ENCODE measurements at places on chromosomes 16 and 17.

DNA sequence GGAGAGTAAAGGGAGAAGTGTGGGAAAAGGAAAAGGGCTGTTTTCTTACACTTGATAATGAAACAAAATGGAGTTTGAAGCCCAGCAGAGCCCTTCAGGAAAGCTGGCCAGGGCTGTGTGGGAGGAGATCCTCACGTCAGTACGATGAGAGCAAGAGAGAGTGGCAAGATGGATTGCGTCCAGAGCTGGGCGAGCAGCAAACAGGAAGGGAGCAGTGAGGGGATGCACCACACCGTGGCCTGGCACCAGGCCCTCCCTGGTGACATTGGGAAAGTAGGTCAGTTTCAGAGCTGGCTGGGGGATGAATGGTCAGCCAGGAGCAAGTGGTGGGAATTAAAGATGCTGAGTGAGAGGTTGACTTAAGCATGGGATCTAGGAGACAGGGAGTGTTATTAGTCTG lies 273.6 kb downstream of the GRIN2A start:
- no peak for DNase-seq

DNA sequence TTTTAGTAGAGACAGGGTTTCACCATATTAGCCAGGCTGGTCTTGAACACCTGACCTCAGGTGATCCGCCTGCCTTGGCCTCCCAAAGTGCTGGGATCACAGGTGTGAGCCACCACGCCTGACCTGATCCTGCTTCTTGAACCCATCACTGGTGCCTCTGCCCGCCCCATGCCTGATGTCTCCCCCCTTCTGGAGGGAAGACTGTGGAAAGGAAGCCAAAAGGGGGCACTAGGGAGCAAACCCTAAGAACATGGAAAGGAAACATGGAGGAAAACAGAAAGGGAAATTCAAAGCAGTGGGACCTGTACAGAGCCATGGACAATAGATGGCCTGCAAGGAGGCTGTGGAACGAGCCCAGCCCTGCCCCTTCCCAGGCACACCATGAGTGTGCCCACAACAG lies 31.1 kb upstream of the FASN start:
- no peak for DNase-seq

DNA sequence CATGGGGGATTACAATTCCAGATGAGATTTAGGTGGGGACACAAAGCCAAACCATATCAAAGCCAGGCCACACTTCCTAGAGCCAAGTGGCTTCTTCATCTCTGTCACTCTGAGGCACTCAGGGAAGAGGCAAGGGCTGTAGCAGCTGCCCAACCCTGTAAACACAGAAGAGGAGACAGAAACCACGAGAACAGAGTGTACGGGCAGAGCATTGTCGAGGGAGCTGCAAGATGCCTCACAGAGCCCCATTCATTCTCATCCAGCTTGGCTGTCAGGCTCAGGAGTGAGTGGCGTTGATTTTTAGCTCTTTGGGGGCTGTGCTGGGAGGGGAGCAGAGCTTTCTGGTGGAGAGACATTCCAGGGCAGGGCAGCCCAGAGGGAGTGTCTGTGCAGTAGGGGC lies 117.2 kb upstream of the SALL1 start:
- no peak for DNase-seq

- DNase-seq = no peak
These were observed 17.5 kb downstream of the SOCS1 start for GRCh38 chr16:11238272-11239202.

DNA sequence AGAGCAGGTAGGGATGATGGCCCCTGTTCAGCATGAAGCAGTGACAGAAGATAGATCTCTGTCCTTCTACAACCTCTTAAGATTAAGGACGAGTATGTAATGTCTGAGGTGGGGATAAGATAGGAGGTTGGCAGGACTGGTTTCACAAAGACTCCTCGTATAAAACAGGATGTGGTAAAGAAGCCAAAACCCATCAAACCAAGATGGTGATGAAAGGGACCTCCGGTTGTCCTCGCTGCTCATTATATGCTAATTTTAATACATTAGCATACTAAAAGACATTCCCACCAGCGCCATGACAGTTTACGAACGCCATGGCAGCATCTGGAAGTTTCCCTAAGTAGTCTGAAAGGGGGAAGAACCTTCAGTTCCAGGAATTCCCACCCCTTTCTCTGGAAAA lies 27.3 kb downstream of the MIS12 start:
- DNase-seq = no peak

GRCh38 chr16:56608876-56609462 lies 585 bp downstream of the MT2A start:
- no peak for DNase-seq

DNA sequence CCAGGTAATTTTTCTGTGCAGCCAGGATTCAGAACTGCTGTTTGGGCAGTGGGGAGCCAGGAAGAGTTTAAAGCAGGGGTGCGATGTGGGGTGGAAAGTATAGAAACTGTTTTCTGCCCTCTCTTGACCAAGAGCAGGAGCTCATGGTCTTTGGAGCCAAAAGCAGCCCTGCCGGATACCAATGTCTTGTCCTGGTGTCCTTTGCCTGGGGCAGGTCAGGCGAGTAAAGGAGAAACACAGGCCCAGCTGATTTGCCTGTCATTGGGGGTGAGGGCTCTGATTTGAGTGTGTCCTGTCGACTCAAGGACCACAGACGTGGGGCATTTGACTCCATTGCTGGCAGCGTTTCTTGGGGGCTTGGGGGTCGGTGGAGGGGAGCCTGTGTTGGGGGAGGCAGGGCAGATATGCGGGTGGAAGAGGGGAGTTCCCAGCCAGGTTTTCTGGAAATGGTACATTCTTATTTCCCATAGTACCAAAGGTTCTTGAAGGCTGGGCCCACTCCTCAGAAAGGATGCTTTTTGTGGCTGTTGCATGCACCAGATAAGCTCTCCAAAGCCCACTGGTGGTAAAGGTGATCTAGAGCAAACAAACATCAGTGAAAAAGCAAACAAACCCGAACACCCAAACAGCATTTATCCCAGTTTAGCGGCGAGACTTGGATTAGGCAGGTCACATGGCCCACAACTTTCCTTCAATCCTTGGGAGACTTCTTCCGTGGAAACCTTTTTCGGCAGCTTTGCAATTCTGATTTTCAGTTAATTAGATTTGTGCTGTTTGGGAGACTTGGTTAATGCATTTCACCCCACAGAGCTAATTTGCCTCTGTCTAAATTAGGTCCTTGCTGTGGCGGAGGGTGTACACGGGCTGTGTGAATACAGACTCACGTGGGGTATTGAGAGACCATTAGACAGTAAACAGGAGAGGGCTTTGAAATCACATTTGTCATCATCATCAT lies 59.0 kb downstream of the MSI2 start:
- DNase-seq = no peak

DNA sequence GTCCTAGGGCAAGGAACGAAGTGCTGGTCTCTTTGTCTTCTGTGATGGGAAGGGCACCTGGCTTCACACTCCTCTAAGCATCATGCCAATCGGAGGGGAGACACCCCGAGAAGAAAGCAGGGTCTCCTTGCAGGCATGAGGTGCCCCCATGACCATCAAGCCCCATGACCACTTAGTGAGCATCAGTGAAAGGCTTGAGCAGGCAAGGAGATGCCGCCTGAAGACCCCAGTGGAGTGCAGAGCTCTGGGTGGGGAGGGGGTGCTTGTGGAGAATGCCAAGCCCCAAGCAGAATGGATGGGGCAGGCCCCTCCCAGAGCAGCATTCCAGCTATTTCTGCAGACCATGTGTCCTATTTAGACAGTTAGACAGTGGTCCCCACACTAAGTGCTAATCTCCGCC lies 232.7 kb upstream of the TNRC6C start:
- no peak for DNase-seq

DNA sequence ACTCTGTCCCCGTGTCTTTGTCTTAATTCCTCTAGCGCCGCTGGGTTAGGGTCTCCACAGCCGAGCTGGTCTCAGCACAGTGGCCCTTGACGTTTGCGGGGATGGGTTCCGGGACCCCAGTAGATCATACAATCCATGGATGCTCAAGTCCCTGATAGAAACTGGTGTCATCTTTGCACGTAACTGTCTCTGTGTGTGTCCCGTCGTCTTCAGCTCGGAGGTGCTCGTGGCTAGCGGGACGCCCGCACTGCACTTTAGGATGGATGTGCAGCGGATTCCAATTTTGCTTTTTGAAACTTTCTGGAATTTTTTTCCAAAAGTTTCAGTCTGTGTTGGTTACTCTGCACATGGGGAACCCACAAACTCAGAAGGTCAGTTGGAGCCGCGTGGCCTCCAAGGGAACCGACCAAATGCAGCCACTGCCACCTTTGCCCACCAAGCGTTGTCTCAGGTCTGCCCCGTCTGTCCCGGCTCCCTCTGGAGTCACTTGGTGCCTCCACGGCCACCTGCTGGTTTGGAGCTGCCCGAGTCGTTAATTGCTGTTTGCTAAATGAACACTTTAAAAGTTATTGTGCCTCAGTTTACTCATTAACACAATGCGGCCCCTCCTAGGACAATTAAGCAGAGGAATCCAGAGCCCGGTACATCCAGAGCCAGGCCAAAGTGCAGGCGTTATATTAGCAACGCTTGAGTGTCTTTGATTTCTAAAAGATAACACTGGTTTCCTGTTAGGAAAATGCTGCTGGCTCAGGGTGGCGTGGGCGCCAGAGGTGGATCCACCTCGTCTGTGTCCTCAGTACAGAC lies 5.3 kb upstream of the DPEP1 start:
- no peak for DNase-seq

GRCh38 chr17:32136856-32137255 lies 5.4 kb upstream of the RHOT1 start:
- no peak for DNase-seq

- no peak for DNase-seq
These were observed 565 bp upstream of the XAF1 start for GRCh38 chr17:6755281-6755680.

DNA sequence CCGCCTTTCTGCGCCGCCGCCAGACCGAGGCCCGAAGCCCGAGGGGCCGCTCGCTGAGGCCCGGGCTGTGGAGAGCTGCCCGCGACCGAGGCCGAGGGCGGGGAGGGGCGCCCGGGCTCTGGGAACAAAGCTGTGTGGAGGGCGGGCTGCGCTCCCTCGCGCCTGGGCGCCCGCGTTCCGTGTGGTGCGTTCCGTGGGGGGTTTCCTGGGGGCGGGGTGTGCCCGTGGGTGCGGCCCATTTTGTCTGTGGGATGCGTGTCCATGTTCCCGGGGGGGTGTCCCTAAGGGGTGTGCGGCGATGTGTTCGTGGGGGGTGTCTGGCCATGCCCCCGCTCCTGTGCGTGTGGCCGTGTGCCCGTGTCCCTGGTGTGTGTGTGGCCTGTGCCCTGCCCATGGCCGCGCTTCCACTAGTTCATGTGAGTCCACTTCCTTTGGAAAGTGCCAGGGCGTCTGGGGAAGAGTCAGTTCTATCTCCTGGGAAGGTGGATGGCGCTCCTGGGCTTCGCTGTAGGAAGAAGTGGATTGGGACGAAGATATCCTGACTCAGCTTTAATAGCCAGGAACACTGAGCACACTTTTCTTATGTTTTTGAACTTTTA lies 520 bp downstream of the JPT2 start:
- DNase-seq = peak; percentile 10

DNA sequence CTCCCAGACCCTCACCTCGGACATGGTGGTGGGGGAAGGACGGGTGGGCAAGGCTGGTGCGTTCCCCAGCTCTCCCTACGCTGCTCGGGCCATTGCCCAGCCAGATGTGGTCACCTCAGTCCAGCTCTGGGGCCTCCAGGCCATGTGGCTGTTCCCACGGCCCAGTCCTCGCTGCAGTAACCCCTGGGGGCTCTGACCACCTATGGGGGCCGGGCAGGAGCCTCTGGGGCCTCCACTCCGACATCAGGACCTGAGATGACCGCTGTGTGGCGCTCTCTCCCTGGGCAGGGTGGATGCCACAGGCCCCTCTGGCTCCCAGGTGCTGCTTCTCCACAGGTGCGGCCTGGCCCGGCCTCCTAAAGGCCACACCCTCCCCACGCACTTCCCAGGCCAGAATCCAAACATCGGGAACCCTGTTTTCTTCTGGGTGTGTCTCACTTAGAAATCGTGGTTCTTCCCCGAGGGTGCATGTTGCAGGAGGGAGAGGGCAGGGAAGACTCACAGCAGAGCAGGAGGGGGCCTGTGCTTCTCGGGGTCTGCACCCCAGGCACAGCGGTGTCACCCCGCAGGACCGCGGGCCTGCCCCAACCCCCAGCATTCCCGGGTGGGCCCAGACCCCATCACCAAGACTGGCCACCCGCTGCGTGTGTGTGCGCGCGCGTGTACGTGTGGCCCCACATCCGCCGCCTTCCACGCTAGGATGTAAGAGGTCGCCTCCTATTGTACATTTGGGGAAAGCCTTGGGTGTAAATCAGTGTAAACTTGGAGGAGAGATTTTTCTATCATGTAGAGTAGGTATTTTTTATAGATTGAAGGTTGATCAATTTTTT lies 5.9 kb upstream of the CAPN15 start:
- no peak for DNase-seq

- no peak for DNase-seq
These were observed 11.2 kb upstream of the ACSF2 start for GRCh38 chr17:50414808-50415207.

- DNase-seq = no peak
These were observed 66.0 kb downstream of the GNAO1 start for GRCh38 chr16:56257239-56257638.

DNA sequence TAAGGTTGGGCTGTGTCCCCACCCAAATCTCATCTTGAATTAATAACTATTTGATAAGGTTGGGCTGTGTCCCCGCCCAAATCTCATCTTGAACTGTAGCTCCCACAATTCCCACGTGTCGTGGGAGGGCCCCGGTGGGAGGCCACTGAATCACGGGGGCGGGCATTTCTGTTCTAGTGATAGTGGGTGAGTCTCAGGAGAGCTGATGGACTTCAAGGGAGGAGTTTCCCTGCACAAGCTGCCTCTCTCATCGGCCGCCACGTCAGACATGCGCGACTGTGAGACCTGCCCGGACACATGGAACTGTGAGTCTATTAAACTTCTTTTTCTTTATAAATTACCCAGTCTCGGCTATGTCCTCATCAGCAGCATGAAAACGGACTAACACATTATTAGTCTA lies 44.9 kb upstream of the METRNL start:
- no peak for DNase-seq

GRCh38 chr17:57892146-57892819 lies 42.4 kb upstream of the MRPS23 start:
- peak; percentile 86 for DNase-seq

GRCh38 chr17:1467258-1467657 lies 11.2 kb upstream of the CRK start:
- no peak for DNase-seq

DNA sequence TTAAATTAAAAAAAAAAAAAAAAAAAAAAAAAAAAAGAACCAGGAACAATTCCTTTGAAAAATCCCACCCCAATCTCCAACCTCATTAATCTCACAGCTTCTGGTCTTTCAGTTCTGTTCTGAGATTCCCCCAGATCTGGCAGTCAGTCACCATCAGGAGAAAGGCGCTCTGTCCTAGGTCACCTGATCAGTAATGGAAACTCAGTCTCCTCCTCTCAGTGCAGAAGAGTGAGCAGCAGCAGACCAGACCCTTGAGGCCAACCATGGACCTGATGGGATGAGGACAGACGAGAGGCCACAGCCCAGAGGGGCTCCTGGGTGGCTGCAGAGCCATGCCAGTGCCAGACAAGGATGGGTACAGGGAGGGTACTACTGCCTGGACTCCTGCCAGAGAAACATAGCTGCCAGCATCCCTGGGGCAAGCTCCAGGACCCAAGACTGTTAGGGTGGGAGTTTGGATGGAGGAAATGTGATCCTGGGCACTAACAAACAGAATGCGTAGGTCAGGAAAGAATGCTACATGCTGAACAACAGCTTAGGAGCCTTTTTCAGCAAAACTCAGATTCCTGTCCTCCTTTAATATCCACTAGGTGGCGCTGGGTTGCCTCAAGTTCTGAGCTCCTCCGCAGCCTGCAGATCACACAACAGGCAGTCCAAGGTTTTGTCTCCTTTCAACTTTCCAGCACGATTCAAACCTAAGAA lies 28.7 kb downstream of the MPG start:
- DNase-seq = peak; percentile 40

GRCh38 chr17:27345141-27345904 lies 51.4 kb downstream of the WSB1 start:
- DNase-seq = no peak

GRCh38 chr17:19242323-19242722 lies 5.2 kb downstream of the EPN2 start:
- no peak for DNase-seq

Data from stimulated activated CD4-positive, alpha-beta T cell treated with anti-CD3 and anti-CD28 coated beads, Interleukin-2, amount 100 ng/mL, for 48 hours (primary cell).